Vagina (tissue), 2 donors: ENCODE measurements at places on chromosomes 5 and 9.

DNA sequence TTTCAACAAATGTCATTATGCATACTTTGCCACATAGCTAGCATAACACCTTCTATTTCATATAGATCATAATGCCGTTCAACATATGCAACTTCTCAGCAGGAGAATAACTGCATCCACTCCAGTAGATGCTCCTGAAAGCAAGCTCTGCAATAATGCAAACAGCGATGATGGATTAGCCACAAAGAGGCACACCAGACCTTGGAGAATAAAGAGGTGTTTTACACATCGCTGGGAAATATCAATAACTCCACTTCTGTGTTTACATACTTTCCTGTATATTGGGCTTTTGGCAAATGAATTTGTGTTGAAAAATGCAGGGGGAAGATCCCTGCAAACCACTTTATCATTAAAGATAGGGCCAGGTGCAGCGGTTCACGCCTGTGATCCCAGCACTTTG lies 271.5 kb upstream of the PANK3 start:
- no peak for DNase-seq

GRCh38 chr5:45796959-45797553 lies 100.9 kb upstream of the HCN1 start:
- no peak for DNase-seq

- no peak for DNase-seq
Observed at GRCh38 chr5:173515526-173515925, 100.9 kb downstream of the BOD1 start.

GRCh38 chr9:133167769-133168168 lies 4.1 kb upstream of the GBGT1 start:
- DNase-seq = no peak

GRCh38 chr5:58048185-58048925 lies 411.5 kb downstream of the PLK2 start:
- DNase-seq = no peak

GRCh38 chr9:117465706-117466105 lies 50.8 kb upstream of the ASTN2 start:
- DNase-seq = no peak

DNA sequence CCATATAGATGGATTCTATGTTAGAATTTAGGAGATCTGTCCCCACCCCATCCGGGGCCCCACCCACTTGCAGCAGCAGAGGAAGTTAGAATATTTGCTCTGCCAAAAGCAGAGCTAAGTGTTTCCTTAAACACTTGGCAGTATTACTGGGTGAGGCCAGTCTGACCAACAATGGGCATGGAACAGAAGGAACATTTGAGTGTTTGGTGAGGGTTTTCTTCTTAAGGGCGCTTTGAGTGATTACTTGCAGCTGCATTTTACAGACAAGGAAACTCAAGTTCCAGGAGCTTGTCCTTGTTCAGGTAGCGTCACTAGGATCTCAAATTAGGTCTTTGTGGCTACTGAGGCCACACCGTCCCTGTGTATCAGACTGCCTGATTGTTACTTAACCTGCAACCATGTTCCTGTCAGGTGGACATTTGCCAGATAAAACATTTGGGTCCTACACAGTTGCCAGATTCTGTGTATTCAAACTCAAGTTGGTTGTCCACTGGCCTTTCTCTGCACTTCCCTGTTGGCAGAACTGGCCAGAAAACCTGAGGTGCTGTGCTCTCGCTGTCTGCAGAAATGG lies 59.3 kb downstream of the SLC46A2 start:
- no peak for DNase-seq

- no peak for DNase-seq
Observed at GRCh38 chr5:172166030-172166826, 21.8 kb downstream of the STK10 start.

- DNase-seq = no peak
Observed at GRCh38 chr5:154352960-154353548, 92.7 kb upstream of the SAP30L start.

DNA sequence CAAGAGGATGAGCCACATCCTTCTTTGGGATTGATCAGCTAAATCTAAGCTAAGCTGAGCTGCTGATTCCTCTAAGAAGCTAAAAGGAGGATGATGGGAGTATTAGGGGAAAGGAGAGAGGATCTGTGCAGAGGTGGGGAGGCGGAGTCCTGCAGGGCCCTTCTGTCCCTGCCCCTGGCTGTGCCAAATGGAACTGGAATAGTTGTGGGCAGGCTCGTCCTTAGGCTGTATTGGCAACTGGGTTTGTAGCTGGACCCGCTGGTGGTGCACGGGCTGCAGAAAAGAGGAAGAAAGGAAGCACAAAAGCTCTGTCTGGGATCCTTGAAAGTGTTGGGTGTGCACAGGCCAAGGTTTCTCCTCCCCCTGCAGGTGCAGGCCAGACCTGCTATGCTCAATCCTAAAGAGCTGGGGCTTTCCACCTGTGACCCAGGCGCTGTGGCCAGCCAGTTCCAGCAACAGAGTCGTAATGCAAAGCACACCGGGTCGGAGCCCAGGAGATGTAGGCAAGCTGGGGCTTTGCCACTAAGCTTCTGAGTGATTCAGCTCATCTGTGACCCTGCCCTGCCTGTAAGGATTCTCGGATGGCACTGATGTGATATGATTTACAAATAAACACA lies 9.8 kb downstream of the CLTB start:
- no peak for DNase-seq

DNA sequence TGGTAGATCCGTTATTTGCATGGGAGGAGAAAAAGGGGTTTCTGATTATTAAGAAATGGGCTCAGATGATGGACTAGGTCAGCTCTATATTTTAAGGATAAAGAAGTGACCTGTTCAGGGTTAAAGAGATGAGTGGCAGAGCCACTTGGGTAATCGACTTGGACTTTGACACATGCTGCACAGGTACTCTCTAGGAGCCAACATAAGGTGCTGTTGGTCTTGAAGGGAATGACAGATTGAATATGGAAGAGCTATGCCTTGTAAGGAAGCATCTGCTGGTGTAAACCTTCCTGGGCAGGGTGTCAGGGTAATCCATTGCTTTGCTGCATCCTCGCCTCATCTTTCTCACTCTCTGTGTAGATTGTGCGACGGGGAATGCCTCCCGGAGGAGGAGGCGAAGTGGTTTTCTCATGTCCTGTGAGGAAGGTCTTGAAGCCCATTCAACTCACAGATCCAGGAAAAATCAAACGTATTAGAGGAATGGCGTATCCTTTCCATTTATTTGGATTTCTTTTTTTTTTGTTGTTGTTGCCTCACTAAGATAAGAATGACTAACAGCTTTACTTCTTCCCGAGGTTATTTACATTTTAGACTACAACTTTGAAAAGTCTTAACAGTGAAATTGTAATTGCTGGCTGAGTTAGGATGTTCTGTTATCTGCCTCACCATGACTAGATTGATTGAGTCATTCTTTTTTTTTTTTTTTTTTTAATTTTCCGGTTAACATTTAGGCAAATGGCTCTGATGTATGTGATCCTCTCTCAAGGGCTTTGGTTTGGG lies 41.2 kb downstream of the RCL1 start:
- no peak for DNase-seq

- peak; percentile 28 for DNase-seq
Observed at GRCh38 chr9:124212381-124213050, 45.2 kb upstream of the NEK6 start.

DNA sequence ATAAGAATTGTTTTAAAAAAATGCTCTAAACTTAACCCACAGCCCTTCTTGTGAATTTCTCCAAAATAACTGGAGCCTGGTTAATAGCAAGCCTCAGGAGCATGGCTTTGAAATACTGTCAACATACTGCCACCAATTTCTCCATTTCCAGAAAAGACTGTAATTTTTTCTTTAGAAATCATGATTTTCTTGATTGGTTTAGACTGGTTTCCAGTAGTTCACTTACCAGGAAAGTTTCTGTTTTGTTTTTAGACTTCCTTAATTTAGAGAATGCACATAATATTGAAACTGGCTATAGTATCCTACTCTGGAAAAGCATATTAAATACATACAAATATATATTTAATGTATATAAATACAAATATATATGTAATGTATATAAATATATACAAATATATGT lies 4.5 kb upstream of the CD274 start:
- no peak for DNase-seq

GRCh38 chr9:98485706-98486105 lies 223.0 kb downstream of the GABBR2 start:
- DNase-seq = peak; percentile 69

GRCh38 chr5:95699337-95699736 lies 16.5 kb upstream of the SPATA9 start:
- DNase-seq = no peak

DNA sequence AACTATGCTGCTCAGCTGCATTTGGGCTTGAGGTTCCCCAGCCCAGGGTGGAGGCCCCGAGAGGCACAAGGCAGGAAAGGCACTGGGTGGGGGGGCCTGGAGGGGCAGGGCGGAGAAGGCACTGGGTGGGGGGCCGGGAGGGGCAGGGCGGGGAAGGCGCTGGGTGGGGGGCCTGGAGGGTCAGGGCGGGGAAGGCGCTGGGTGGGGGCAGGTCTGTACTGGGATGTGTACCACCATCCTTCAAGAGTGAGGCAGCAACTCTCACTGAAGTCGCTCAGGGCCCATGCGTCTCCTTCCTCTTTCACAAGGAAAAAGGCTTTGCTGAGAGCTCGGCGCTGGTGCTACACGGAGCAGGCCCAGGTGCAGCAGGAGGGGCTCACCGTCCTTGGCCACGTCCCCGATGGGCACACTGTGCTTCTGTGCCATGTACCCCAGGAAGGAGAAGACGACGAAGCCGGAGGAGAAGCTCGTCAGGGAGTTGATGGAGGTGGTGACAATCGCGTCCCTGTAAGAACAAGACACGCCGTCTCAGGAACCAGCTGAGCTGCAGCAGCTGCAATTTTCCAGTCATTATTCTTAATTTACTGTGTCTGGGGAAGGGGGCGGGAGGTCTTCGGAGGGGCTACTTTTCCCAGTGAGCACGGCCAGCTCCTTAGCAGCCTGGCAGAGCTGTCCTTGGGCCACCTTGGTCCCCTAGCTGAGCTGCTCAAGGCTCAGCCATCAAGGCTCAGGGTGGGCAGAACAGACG lies 30.8 kb downstream of the SLC6A3 start:
- DNase-seq = no peak

DNA sequence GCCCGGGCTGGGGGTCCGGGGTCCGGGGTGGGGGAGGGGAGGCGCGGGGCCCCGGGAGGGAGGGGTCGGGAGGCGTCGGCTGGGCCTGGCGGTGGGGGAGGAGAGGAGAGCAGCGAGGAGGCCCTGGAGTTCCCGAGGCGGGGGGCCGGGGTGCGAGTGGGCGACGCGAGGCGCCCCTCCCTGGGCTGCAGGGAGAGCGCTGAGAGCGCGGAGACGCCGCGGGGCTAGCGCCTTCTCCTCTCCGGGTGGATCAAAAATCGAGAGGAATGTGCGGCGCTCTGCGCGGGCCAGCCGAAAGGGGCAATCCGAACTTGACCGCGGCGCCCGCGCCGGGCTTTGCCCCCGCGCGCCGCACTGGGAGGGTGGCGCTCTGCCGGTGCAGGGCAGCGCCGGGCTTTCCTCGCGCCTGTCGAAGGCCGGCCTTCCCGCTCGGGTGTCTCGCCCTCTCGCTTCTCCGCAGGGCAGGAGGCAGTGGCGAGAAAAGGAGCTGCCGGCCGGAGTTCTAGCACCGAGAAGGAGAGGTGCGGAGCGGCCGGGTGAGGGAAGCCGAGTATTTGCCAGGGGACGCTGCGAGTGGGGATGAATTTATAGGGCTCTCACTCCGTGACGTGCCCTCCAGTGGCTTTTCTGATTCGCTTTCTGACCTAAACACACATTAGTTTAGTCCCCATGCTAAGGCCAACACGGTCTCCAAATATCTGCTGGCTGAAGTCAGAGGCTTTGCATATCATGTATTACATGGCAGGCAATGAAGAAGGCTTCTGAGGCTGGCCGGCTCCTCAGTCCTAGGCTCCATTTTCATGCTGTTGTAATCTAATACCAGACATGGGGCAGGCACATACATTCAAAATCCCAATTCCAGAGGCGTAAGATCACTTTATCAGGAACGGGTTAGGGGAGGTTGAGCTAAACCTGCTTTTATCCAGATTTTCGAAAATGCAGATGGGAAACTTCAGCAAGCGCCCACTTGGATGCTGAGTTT lies 503 bp upstream of the GDNF start:
- no peak for DNase-seq

GRCh38 chr9:86679909-86680308 lies 267.4 kb downstream of the GAS1 start:
- no peak for DNase-seq

GRCh38 chr5:59423021-59423420 lies 470.5 kb downstream of the PDE4D start:
- DNase-seq = no peak

DNA sequence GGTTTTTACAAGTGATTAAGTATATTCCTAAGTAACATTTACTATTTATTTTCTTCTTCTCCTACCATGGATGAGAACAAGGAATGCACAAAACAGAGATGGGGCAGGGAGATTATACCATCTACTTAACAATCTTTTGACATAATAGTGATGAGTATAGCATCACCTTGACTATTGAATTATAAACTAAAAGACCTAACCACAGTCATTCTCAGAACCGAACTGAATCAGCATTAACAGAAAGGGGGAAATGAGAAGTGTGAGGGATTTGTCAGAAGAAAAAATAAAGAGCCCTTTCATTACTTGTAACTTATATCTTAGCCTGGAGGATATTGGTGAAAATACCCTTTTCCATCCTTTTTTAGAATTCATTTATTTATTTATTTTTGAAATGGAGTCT lies 21.9 kb downstream of the OR2Y1 start:
- DNase-seq = no peak

- no peak for DNase-seq
Observed at GRCh38 chr9:85900504-85901201, 40.3 kb upstream of the NAA35 start.
